ENCODE measurements at places on chromosomes 6 and 20.

DNA sequence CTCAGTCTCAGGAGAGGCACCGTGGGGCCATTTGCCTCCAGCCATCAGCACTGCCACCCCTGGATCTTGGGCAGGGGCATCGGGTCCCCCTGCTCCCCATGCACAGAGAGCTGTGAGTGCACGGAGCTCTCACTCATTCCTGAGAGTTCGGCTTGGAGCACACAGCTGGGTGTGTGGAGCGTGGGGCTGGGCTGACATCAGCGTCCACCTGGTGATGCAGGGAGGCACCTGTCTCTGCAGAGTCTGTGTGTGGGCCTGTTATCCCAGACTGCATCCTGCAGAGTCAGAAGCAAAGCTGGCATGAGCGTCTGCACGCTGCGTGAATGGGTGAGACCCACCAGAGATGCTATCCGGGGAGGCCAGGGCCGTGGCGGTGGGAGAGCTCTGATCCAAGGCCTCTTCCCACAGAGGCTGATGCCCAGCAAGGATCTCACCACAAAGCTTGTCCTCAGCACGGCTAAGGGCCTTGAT is 248.8 kb upstream of the AFDN start:
- DNase-seq, result no peak

- DNase-seq, result no peak
Observed at GRCh38 chr6:82118150-82118562, 129.4 kb downstream of the IBTK start.

GRCh38 chr20:24762791-24763350 is 186.2 kb upstream of the CST7 start:
- DNase-seq, result no peak

- DNase-seq, result no peak
Observed at GRCh38 chr20:50635676-50636600, 55.4 kb downstream of the RIPOR3 start.

GRCh38 chr6:35711731-35712130 is 23.0 kb upstream of the FKBP5 start:
- no peak for DNase-seq

GRCh38 chr6:144013486-144013909 is 5.4 kb upstream of the PLAGL1 start:
- peak; percentile 25 for DNase-seq

GRCh38 chr20:9236458-9236857 is 167.6 kb downstream of the PLCB4 start:
- no peak for DNase-seq

- DNase-seq, result no peak
Observed at GRCh38 chr6:121042766-121043165, 291.5 kb downstream of the TBC1D32 start.

DNA sequence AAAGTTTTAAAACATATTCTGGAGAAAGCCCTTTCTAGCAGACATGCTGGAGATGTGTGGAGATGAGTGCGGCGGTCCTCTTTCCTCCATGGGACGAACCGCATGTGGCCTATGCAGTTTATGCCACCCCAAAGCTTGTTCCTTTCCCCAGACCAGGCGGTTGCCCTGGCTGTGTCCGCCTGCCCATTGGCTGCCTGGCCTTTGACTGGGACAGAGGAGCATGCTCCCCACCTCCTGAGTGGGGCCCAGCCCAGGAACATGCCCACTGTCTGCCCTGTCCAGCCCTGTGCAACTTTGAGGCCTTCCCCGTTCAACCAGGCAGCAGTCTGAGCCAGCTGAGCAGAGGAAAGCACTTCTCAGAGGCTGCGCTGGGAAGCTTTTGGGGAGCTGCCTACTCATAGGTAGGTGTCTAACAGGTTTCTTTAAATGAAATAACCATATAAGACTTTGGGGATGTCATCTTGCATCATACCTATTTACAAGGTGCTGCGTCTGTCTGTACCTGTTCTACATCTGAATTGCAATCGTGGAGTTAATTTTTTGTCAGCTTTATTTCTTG is 20.6 kb downstream of the FOXC1 start:
- DNase-seq, result no peak

DNA sequence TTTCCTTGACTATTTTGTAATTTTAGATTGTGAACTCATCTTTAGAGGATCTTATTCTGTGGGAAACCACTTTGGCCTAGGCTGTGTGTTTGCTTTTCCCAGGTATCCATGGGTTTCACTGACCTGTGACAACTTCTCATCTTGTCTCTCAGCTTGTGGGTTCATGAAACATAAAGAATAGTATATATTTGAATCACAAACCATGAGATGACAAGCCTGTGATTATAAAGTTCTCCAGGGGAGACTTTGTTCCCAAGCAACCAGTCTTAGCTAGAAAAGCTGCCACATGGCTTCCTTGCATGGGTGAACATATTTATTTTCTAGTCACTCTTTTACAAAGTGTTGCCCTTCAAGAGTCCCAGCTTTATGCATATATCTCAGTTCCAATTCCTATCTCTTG is 201.9 kb downstream of the UBE3D start:
- no peak for DNase-seq

DNA sequence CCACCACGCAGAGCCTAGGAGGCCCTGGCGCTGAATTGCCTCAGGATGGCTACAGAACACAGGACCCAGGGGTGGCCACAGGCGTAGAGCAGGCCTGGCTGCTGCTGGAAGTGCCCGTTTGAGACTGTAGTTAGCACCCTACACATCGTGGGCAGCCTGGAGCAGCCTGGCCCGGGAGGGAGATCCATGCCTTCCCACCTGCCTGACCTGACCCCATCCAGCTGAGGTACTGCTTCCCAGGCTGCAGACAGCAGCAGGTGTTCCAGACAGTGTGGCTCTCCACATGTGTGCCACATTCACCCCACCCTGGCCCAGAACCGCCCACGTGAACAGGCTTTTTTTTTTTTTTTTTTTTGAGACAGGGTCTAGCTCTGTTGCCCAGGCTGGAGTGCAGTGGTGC is 20.9 kb upstream of the MAP1LC3A start:
- DNase-seq, result no peak

Measured in stimulated activated CD8-positive, alpha-beta memory T cell treated with anti-CD3 and anti-CD28 coated beads, Interleukin-15, amount 100 ng/mL, for 4 hours (primary cell).